ENCODE measurements at places on chromosomes 1 and 21. TPM values are rescaled to one million over a fixed set of nuclear protein-coding genes. Genes with fewer than 3 reads are reported as not detected.
A peak's percentile ranks its signal among the peaks of the same experiment; 100 is the strongest.

GRCh38 chr1:177208920-177209319 is 38.2 kb downstream of the BRINP2 start:
- DNase-seq, result no peak

DNA sequence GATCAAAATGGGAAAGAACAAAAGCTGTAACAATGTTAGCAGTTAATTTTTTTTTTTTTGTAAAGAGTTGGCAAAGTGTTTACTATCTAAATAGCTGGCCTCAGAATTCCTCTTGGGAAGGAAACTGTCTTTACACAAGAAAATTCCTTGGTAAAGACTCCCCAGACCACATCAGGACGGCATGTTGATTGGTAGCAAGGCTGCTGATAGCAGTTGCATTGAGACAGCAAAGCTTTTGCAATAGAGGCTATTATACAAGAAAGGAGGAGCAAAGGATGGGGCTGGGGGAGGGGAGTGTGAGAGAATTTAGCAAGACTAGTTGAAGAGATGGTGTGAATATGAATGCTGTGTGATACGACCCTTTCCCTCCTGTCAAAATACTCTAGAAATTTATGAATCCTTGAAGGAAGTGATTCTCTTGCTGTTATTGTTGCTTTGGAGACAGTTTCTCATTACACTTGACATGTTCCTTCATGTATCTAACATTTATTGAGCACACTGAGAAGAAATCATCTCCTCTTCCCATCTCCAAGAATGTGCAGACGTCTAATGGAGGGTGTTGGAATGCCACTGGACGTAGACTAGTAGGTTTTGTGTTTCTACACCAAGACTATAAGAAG is 355.6 kb downstream of the SIPA1L2 start:
- DNase-seq, result no peak

DNA sequence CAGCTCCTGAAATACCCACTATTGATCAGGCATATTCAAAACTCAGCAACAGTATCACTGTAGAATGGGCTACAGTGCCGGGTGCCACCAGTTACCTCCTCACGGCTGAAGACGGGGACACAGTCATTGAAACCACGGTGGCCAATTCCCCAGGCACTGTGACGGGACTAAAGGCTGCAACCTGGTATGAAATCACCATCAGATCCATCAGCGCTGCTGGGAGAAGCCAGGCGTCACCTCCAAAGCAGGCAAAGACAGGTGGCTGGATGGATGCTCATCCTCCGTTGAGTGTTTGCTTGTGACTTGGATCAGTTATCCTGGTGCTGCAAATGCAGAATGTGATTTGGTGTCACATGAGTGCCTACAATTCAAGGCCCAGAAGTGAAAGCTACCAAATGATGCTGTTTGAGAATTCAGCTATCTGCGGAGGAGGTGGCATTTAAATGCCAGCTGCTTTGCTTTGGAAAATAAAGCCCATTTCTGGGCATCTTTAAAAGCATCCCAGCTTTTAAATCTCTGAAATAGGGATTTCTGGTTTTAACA is 5.1 kb downstream of the FNDC7 start:
- DNase-seq, result no peak

DNA sequence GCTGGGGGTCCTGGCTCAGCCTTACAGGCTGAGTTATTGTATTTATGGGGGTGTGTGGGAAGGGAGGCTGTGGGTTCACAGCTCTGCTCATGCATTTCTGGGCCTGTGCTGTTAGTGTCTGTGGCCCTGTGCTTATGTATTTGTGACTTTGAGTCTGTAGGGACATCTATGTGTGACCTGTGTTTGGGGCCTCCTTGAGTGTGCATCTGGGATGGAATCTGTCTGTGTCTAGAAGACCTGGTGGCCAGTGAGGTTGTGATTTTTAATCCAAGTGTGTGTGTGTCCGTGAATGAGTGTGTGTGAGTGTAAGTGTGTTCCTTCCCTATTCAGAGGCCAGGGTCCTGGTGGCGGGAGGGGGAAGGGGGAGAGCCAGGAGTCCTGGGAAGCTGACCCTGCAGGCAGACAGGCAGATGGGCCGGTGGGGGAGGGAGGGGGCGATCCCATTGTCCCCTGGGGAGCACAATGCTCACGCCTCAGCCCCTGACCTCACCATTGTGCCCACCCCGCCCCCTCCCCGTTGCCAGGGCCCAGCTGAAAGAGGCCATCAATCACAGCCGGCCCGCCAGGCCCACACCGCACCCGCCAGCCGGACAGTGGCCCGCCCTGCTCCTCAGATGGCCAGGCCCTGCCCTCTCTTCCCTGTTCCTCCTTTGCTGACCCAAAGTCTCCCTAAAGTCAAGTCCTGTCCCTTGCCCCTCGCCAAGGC is 19.6 kb downstream of the SLC27A3 start:
- DNase-seq, result no peak

DNA sequence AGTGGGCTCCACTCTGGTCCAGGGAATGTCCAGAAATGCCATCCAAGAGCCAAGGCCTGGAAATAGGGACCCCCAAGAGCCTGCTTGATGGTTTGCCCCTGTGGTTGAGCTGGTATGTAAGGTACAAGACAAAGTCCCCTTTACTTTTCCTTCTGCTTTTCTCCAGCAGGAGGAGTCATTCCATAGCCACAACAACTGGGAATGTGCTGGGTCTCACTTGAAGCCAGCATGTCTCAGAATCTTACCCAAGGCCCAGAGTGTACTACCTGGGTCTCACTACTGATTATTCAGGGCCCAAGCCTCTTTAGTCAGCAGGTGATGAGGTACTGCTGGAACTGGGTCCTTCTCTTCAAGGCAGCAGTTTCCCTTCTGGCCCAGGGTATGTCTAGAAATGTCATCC is 62.1 kb upstream of the CD55 start:
- peak; percentile 12 for DNase-seq

DNA sequence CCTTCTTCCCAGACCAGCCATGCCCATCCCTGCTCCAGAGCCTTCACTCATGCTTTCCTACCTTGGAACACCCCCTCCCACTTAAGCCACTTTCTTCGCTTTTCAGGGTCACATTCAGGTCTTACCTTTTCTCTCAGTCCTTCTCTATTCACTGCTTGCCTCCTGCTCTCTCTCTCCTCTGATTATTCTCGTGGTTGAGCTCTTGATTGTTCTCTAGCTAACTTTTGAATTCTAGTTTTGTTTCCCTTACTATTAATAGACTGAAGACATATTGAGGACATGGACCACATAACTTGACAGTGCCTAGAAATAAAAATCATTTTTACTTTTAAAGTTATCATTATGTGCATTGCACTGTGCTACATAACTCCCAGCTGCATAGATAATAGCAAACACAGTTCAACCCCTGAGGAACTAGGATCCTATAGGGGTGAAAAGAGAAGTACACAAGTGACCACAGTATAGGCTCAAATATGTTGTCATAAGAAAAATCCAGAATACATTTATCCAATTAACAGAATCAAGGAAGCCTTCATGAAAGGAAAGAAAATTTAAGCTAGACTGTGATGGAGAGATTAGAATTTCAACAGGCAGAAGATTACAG is 21.5 kb downstream of the INSL5 start:
- DNase-seq, result no peak

- no peak for DNase-seq
Observed at GRCh38 chr1:53495633-53496345, 36.6 kb downstream of the DMRTB1 start.

DNA sequence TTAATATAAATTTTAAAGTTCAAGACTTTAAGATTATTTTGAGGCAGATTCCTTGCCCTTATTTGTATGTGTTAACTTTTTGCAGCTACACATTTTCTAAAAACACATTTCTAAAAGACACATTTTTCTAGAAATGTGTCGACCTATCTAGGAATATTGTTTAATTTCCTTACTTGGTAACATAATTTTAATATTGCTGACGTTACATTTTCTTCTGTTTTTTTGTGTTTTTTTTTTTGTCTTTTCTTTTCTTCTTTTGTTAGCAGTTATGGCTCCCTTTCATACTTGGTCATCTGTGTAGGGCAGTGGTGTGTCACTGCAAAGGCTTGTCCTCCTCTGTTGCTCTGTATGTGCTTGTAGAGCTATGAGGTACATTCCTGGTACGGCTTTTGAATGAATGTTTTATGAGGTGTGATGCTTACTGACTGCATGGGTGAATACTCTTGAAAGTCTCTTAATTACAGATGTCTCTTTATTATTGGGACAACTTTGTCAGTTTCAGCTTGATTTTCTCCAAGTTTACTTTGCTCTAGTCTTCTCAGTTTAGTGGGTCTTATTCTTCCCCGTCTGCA is 30.1 kb downstream of the LRRC8D start:
- no peak for DNase-seq

- no peak for DNase-seq
Observed at GRCh38 chr1:67646145-67647035, 38.6 kb upstream of the GADD45A start.

DNA sequence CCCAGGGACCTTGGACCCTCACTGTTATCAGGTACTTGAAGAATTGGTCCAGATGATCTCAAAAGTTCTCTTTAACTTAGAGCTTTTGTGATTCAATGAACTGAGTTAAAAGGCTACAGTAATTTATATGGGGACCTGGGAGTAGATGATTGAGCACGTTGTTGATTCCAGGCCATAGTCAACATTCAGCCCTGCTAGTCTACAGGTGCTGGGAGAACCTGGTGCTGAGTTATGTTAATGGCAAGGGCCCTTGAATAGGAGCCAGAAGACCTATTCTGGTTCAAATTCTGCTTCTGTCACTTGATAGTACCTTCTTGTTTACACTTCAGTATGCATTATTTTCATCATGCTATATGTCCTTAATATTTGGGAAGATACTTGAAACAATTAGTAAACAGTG is 11.2 kb downstream of the DYRK3 start:
- DNase-seq, result no peak

DNA sequence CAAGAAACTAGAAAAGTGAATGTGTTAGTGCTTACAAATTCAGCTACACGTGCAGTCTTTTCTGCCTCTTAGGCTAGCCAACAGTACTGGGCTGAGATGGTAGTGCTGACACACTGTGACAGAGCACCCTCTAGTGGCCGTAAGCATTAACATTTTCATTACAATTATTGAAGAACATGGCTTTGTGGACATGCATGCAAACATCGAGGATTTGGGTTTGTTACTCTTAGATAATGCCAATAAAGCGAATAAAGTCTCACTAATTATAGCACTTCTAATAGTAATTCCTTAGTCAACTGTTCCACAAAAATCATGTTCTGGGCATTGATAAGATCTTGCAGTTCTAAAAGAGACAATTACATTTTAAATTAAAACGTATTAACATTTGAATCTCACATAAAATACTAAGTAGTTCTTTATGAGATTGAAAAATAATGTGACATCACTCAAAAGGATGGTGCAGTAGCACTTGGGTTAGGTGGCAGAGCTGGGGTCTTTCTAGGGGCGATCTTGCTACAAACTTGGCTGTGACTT is 47.1 kb downstream of the MYSM1 start:
- peak; percentile 48 for DNase-seq

- no peak for DNase-seq
Observed at GRCh38 chr1:213389061-213389581, 338.1 kb downstream of the RPS6KC1 start.

DNA sequence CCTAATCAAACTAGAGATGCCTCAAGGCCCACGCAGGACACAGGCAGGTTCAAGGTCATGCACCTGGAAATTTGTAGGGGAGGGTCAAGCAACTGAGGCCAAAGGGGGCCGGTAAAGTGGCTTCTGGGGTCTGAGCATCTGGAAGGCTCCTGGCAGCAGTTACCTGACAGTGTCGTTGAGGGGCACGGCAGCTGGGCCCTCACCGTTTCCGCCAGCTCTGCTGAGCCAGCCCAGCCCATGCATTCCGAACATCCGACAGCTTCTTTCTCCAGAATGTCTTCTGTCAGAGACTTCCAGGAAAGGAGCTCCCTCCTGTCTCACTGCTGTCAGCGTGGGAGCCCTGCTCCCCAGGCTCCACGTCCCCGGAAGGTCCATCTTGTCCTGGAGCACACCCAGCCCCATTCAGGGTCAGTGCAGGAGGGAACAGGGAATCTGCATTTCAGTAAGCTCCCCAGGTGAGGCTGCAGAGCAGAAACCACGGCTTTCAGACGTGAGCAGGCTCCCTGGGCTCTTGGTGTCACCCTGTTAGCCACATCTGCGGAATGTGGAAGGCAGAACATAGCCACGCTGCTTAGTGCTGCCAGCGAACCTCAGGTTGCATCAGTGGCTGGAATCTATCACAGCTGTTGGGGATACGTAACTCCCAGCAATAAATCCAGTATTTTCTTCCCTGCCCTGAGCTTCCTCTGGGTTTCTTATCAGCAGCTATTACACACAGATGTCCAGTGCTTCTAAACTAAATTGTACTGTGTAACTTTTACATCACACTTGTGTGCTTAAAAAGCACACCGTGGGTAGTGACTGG is 36.3 kb upstream of the FAM3B start:
- DNase-seq, result no peak

- no peak for DNase-seq
Observed at GRCh38 chr21:29810871-29811270, 128.9 kb downstream of the GRIK1 start.

DNA sequence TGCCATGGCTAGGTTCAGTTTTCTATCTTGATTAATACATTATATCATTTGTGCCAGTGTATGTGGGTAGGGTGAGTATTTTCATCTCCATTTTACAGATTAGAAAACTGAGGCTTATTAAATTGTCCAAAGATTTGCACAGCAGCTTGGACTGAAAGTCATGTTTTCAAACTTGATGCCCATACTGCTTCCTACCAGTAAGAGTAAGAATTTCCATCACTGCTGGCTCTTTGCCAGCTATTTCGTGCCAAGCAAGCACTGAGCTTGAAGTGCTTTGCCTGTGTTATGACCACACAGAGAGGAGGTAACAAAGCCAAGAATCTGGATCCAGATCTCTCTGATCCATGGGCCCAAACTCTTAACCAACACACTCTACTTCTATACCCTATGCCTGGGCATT is 295.0 kb downstream of the VAV3 start:
- peak; percentile 80 for DNase-seq

The C1orf74 gene
- 2.4 TPM for total RNA-seq

The OR2G6 gene
- not detected for total RNA-seq

The GBP6 gene
- total RNA-seq, result not detected

The NUP210L gene
- not detected for total RNA-seq

The SNX7 gene
- total RNA-seq, result 4.1 TPM

The PHC2 gene
- total RNA-seq, result 52.7 TPM

The CCDC30 gene
- 0.75 TPM for total RNA-seq

The ARTN gene
- 0.96 TPM for total RNA-seq

The DCDC2B gene
- total RNA-seq, result not detected
